ENCODE measurements at places on chromosomes 5 and 9. TPM values are rescaled to one million over a fixed set of nuclear protein-coding genes. Genes with fewer than 3 reads are reported as not detected.

DNA sequence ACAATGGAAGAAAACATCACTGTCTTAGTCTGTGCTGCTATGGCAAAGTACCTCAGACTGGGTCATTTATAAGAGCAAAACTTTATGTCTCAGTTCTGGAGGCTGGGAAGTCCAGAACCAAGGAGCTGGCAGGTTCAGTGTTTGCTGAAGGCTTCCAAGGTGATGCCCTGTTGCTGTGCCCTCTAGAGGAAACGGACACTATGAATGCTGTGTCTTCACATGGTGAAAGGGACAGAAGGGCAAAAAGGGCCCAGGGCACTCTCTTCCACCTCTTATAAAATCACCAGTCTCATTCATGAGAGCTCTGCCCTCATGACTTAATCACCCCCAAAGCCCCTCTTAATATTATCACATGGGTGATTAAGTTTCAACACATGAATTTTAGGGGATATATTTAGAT lies 143.5 kb downstream of the FANCC start:
- H3K36me3 ChIP-seq: no peaks in the 10 kb centered on the region
- no peak for DNase-seq

DNA sequence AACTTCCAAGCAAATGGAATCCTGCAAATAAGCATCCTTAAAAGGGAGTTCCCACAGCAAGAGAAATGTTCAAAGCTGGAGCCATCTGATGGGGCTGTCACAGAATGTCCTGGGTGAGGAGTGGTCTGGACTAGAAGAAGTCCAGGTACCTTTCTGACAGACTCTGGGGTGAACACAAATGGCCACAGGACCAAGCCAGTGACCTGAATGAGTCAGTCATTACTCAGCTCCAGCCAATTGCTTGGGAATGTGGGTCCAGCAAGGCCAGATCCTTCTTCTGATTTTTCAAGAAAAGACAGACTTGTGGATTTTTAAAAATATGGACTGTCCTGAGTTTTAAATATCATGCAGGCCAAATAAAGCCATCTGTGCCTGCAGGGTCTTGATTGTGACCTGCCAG lies 30.1 kb downstream of the GALNT10 start:
- peaks cover 6% of the 10 kb centered on the region for H3K4me1 ChIP-seq
- H3K27me3 ChIP-seq: no peaks in the 10 kb centered on the region
- DNase-seq: no peak
- no peaks in the 10 kb centered on the region for H3K36me3 ChIP-seq

LRRC26 gene
- total RNA-seq: 0.34 TPM

SLC34A1 gene
- total RNA-seq: not detected

MEIKIN gene
- not detected for total RNA-seq
